ENCODE measurements at places on chromosomes 6 and 20.

DNA sequence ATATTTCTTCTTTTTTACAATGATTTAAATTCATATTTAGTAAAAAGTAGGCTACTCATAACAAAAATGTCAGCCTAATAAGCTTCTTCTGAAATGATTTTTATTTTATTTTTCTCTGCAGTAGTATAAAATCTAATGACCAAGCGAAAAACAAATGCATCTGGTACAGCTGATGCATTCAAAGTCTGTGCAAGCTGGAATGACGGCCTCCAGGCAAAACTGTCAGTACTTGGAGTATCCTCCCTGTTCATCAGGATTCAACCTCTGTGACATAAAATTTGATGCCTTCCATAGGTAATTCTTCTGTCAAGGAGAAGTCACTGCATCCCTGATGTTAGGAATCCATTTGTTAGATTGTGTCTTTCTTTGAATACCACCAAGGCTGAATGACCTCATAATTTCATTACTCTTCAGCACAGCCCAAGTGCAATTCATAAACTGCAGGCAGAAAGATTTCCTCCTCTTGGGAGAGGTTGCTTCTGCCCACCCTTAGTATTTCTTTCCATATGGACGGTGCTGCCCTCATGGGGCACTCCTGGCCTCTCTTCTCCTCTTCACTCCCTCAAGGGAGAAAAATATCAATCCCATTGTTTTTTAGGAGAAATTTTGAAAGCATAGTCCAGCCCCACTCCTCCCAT, 146.4 kb upstream of the STXBP5 start:
- no peak for DNase-seq

DNA sequence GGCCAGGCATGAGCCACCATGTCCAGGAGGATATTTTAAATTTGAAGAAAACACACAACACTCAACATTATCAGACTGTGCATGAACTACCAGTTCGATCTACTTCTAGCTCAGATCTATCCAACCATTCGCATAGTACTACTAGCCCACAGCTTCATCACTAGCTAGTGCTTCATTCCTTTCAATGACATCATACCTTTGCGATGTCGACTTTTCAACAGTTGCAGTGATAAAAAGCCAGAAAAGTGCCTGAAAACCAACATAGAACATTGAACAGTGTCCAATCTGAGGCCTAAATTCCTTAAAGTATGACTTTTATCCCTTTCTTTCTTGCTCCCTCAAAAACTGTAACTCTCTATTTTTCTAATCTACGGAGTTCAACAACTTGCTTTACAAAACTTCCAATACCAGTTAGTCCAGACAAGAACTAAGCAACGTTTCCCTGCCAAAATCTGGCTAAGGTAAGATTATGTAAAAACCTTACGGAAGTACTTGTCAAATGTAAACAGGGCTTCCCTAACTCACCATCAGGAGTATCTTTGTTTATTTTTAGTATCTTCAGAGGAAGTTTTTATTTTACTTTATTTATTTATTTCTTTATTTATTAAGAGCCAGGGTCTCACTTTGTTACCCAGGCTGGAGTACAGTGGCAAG, 434.0 kb upstream of the JARID2 start:
- no peak for DNase-seq

GRCh38 chr6:112254921-112255320, 554 bp upstream of the LAMA4 start:
- DNase-seq, result no peak

- no peak for DNase-seq
Measured at GRCh38 chr6:149936743-149937142, 5.1 kb upstream of the ULBP2 start.

DNA sequence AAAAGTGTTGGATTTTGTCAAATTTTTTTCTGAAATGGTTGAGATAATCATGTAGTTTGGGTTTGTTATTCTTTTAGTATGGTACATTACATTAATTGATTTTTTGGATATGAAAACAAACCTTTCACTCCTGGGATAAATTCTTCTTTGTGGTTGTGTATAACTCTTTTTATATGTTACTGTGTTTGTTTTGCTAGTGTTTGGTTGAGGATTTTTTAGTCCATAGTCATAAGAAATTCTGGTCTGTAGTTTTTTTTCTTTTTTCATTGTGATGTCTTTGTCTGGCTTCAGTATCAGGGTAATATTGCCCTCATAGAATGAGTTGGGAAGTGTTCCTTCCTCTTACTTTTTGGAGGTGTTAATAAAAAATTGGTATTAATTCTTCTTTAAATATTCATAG, 122.2 kb upstream of the ATXN1 start:
- DNase-seq, result no peak

DNA sequence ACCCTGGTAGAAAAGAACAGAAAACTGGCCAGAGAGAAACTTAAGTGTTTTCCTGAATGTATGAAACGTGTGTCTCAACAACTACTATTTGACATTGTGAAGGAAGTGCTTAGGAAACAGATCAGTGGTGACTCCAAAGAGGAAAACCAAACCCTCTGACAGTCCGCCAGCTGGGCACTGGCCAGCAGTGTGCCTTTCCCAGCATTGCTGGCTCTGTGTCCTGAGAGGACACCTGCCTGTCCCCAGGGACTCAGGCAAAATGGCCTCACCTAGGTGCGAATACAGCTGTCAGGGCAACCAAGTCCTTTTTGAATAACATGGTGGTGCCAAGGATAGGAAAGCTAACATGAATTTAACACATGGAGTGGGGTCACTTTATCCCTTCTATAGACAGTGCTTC, 72.5 kb downstream of the NDUFAF5 start:
- DNase-seq, result no peak

DNA sequence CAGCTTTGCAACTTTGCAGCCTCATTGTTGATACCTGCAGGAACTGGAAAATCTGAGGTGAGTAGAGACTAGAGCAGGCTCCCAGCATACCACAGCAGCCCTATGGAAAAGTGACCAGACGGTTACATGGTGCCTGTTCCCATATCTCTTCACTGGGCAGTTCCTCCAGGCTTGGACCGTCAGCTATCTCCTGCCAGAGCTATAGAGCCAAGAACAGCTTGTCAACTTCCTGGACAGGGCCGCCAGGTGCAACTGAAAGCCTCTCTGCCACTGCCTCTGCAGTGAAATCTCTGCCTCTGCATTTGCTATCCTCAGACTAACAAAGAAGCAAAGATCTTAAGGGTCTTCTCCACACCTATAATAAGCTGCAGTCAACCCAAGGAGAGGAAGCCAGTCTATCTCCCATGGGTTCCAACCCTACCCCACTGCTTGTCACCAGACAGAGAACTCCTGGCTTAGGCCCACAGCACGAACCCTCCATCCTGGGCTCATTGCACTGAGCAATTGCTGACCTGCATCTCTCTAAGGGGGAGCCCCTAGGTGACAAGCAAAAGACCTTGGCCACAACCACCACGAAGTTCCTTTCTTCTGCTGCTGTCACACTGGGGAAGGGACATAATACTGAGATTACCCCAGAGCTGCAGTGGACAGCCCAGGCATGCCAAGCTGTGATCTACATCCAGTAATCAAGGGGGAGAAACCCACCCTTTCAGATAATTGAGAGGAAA, 60.1 kb upstream of the KHDRBS2 start:
- DNase-seq, result no peak

DNA sequence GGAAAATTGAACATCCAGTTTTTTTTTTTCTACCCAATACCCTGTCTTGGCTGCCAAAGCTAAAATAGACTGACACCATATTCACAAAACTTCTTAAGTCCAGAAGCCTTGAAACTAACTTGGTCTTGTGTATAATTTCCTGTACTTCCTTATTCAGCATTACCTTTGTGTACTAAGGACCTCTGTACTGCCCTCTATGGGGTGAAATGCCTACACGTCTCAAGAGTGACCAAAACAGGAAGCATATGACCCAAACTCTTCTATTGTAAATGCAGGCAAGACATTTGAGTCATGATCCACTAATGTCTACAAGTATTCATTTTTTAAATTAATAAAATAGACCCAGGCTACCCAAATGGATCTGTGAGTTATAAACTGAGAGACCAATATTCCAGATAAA, 50.4 kb downstream of the HMGCLL1 start:
- DNase-seq, result peak; percentile 39

- DNase-seq, result no peak
Measured at GRCh38 chr6:38191418-38191817, 371.9 kb downstream of the ZFAND3 start.

DNA sequence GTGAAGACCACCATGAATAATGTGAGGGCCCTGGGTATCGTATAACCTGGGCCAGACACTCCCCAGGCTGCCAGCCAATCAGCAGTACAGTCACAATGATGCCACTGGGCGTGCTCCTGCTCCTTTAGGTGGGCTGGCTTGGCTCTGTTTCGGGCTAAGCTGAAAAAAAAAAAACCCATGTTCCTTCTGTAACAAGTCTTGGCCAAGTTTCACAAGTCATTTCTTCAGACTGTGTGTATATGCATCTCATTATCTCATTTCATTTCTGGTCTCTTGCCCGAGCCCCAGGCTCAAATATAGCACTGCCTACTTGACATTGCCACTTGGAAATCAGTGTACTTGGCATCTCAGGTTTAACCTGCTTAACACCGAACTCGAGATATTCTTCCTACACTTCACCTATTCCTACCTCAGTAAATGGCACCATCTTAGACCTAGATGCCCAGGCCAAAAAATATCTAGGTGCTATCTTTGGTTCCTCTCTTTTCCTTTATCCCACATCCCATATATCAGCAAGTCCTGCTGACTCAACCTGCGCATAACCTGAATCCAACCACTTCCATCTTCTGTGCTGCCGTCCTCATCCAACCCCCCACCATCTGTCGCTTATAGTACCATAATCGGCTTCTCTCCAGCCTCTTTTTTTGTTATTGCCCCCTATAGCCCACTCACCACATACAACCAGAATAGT, 1.8 kb downstream of the UQCC2 start:
- DNase-seq, result no peak

- no peak for DNase-seq
Measured at GRCh38 chr6:131348572-131348971, 213.3 kb downstream of the AKAP7 start.

- no peak for DNase-seq
Measured at GRCh38 chr6:5498579-5498899, 237.2 kb downstream of the FARS2 start.
